DMS53 (cell line): ENCODE measurements at places on chromosomes 11 and 22.

GRCh38 chr11:35363854-35364780 lies 55.2 kb downstream of the SLC1A2 start:
- no peak for DNase-seq

DNA sequence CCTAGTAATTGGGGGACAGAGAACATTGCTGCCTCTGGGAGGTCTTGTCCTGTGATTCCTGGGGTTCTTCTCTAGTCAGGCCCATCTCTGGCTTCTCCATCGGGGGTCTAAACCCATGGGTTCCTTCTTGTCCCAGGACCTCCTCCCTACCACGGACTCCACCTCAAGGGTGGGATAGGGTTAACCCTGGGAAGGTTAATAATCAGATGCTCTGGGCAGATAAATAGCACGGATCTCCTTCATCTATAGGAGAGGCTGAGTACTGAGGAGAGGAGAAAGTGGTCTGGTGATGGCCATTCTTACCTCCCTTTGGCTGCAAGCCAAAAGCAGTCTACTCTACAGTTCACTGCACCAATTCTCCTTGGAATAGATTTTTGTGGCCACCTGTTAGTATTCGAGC lies 10.5 kb downstream of the HEPHL1 start:
- peak; percentile 37 for DNase-seq

- DNase-seq = no peak
These were observed 566.1 kb downstream of the BRD1 start for GRCh38 chr22:49261616-49262015.

- no peak for DNase-seq
These were observed 2.4 kb downstream of the CHEK1 start for GRCh38 chr11:125627236-125627910.

DNA sequence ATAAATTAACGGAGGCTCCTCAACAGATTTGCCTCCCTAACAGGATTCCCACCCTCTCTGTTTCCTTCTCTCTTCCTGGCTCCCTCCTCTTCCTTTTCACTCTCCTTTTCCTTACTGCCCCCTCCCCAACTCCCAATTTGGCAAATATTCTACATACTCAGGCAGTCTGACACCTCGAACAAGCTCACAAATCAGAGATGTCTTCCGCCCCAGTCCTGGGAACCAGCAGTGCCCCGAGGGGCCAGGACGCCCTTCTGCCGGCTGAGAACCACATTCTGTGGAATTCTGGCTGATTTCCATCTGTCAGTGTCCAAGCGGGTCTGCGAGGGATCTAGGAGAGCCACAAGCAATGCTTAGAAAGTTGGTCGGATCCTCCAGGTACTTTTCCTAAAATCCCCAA lies 94.0 kb downstream of the NTM start:
- DNase-seq = no peak

DNA sequence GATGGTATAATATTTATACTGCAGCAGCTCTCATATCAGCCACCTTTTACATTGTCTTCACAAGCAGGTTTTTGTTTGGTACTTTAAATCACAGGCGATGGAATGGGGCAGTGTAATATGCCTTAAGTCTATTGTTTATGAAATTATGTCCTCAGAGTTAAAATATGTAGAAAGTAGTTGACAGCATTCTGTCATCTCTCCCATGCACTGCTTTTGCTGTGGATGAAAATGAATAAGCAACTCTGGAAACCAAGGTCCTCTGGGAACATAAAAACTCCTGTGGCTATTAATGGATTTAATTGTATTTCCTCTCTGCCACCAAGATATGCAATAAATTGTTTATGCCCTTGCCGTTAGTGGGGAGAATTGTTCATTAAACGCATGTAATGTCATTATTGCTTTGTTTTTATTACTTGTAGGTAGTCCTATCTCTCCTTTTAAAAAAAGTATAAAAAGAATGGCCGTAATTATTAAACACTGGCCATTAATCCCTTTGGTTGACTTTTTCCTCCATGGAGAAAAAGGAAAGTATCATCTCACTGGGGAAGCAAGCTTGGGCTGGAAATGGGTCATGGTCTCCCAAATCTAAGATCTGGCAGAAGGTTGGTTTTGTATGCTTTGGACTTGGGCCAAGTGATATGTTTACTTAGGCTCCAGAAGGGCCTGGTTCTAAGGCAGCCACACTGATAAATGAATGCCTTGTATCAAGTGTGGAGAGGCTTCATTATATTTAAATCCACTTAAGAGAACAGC lies 13.1 kb downstream of the PACS1 start:
- DNase-seq = peak; percentile 80
